Progenitor cell of endocrine pancreas (in vitro differentiated cells): ENCODE measurements at places on chromosomes 3 and 15.

DNA sequence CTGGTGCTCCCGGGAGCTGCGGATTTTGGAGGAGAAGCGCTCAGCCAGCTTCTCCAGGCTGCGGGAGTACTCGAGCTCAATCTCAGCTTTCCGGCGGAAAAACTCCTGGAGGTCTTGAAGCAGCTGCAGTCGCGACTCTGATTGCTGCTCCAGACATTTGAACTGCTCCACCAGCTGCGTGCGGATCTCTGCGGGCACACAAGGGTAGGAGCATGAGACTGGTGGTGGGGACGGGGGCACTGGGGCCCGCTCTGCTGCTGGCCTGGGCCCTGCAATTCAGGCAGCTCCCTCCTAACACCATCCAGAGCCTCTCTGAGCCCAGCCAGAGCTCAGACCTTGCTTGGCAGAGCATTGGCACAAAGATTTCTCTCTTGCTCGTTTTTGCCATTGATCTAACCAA lies 124.7 kb downstream of the SRGAP3 start:
- no peak for DNase-seq

DNA sequence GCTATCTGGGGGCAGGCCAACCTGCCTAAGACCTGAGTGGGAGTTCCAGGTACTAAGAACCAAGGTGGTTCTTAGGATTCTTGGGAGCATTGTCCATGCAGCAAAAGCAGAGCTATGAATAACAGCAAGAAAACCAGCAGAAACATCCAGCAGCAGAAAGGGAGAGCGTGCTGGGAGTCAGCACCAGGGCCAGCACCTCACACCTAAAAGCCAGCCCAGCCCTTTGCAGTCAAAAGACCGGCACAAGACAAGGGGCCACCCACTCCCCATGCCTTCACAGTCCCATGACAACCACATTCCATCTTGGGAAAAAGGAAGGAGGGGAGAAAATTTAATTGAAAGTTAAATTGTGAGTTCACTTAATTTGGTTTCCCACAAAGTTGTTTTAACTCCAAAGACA lies 364.9 kb downstream of the AGBL1 start:
- no peak for DNase-seq

DNA sequence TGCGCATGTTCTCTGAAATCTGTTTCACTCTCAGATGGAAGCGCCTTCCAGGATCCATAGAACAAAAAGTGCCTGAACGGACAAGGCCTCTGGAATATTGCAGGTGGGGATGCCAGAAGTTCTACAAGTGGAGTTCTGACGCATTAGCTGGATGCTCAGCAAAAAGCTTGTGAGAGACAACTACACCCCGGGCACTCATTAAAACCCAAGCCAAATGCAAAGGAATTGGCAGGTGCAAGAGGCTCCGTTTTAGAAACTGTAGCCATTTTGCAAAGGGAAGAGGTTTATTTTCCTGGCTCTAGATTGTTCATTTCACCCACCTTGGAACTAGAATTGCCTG lies 35.2 kb upstream of the SLC24A5 start:
- no peak for DNase-seq

- peak; percentile 55 for DNase-seq
Observed at GRCh38 chr15:74631935-74632560, 16.4 kb downstream of the CLK3 start.

GRCh38 chr3:23859839-23860382 lies 54.2 kb downstream of the UBE2E1 start:
- no peak for DNase-seq

DNA sequence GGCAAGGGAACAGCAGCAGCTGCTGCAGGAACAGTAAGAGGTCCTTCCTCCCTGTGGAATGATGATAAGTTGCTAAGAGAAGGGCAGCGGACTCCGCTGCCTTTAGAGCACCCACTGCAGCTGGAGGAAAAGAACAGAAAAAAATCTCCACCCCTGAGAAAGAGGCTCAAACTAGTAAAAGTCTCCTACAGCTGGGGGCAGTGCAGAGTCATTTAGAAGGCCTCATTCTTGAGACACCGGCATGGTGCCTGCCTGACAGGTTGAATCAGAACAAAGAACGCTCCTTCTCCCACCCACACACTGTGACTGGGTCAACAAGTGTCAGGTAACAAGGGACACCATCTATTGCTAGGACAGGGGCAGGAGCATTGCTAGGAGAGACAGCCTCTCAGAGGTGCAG lies 188.4 kb downstream of the ABHD5 start:
- DNase-seq, result peak; percentile 25

- no peak for DNase-seq
Observed at GRCh38 chr15:74866090-74866489, 7.1 kb downstream of the SCAMP2 start.

DNA sequence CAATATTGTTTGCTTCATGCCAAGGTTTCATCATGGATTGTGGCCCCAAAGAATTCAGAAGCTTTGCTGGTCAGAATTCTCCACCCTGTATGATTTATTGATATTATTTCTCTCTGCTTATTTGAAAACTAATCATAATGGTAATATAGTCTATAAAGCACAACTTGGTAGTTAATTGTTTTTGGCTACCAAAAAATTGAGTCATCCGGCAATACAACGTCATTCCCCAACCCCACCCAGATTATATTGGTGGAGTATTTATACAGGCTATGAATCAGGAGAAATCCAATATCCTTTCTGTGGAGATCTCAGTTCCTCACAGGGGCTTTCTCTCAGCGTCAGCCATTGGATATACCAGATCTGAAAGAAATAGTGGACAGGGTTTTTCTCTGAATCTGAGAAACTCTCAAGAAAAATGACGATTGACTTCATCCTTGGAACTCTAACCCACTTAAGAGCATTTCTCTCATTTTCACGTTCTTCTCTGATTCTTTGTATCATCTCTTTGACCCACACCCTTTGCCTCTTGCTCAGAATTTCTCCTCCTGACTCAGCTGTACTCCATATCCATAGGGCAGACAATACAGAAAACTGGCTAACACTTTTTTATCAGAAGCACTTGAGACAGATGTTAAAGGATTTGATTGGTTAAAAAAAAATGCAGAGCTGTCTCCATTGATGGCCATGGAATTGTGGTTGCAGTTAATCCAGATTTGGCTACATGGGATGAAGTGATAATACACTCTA lies 1055.8 kb upstream of the CADM2 start:
- no peak for DNase-seq

GRCh38 chr3:9224490-9224889 lies 25.0 kb downstream of the SRGAP3 start:
- DNase-seq, result no peak

- no peak for DNase-seq
Observed at GRCh38 chr15:39242345-39242744, 338.5 kb upstream of the THBS1 start.

- no peak for DNase-seq
Observed at GRCh38 chr3:100023150-100023549, 91.2 kb downstream of the FILIP1L start.

GRCh38 chr3:137988982-137989381 lies 21.0 kb upstream of the CLDN18 start:
- DNase-seq, result no peak

DNA sequence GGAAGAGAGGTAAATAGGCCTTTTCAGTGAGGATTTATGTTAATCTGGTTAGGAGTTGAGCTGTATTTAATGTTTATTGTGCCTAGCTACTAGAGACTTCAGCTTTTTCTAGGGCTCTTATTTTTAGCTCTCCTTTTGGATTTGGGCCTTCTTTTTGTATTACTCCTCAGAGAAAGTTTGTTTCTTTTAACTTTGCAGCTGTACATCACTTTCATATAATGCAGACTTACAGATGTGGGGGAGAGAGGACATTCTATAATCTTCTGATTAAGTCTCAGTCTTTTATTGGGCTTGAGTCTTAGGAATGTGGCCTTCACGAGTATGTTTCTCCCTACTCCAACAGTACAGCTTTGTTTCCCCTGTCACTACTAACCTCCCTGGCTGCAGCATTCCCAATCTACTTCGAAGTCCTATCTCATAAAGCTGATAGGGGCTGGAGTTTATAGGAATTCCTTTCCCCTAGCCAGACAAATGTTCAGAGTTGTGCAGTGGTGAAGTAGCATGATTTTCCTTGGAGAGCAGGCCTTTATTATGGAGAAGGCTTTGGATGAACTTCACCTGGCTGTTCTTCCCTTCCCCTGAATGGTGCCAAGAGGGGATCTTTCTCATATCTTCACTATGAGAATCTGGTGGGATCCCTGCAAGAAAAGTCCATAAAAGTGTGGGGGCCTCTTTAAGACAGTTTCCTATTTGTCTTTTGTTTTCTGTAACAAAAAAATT lies 82.2 kb upstream of the CBLB start:
- no peak for DNase-seq

DNA sequence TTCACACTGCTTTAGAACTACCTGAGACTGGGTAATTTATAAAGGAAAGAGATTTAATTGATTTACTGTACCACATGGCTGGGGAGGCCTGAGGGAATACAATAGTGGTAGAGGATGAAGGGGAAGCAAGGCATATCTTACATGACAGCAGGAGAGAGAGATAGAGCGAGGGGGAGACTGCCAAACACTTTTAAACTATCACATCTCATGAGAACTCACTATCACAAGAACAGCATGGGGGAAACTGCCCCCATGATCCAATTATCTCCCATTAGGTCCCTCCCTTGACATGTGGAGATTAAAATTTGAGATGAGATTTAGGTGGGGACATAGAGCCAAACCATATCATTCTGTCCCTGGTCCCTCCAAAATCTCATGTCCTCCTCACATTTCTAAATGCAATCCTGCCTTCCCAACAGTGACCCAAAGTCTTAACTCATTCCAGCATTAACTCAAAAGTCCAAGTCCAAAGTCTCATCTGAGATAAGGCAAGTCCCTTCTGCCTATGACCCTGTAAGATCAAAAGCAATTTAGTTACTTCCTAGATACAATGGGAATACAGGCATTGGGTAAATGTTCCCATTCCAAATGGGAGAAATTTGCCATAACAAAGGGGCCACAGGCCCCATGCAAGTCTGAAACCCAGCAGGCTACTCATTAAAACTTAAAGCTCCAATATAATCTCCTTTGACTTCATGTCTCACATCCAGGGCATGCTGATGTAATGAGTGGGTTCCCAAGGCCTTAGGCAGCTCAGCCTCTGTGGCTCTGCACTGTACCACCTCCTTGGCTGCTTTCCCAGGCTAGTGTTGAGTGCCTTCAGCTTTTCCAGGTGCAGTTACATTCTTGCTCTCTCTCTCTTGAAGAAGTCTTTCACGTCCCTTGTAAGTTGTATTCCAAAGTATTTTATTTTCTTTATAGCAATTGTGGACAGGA lies 481.7 kb upstream of the TGFBR2 start:
- no peak for DNase-seq

DNA sequence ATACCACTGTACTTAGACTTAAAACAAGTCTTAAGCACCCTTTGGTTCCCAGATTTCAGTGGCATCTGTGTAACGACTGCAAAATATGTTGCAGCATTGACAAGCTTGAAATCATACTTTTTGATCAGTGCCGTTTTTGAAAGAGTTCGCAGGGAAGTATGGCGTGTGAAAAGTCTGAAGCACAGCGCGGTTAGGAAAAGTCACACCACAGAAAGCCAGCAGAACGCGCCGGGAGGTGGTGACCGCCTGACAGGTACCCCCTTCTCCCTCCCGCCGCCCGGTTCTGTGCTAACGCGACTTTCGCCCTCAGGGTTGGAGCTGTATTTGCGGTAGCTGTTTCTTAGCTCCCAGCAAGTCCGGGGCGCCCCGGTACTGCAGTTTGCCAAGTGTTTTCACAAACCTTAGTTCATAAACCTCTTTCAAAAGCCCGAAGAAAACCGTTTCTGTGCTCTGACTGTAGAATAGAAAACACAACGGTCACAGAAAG lies 481 bp upstream of the CRYBG3 start:
- peak; percentile 24 for DNase-seq

DNA sequence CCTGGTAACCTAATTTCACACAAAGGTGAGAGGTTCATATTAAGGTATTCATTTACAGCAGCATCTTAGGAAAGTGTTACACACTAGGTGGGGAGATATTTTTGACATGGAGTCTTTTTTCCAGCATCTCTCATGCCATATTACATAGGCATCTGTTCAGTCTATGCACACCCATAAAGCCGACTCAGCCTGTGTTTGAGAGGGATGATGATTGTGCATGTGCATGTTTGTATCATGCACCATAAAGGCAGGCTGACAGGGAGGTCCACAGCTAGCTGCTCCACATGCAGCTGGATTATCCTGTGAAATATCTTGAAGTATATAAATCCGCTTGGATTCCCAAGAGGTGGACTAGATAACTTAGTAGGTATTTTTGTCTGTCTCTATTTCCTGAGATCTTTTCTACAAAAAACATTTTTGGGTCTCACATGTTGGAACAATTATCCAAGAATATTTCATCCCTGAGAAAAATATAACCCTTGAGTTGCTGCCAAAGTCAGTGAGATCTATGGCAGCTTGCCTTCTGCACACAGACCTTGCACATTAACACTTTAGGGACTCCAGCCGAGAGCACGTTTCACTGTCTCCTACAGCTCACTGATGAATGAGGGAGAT lies 288.4 kb upstream of the DPH6 start:
- no peak for DNase-seq

DNA sequence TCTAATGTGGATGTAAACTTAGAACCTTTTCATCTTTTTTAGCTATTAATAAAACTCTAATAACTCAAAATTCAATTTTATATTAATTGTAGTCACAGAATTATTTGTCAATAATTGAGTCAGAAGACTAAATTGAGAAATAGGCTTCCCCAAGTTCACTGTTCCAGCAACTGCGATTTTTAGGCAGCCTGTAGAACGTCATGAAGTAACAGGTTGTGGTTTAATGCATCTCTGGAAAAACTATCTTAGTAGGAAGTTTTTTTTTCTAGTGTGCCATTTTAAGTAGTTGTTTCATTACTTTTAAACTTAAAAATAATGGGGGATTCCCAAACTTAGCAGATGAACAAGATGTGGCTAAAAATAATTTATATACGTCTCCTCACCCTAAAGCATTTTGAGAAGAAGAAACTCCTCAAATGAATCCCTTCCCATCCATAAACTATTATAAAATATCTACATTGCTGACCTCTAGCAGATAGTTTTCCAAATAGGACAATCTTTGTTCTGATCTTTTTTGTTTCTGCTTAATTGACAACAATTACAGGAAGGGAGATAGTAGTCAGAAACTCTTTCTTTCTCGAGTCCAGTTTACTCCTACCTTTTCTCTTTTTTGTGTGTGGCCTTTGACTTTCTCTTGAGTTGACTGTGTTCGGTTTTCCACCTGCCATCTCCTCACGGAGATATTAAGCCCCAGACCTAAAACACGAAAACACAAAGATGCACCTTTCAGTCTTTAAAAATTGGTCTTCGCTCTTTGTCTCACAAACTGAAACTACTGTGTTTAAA lies 43.1 kb downstream of the LRCH3 start:
- DNase-seq, result no peak

GRCh38 chr15:54687628-54688027 lies 509.1 kb downstream of the RSL24D1 start:
- DNase-seq, result no peak

DNA sequence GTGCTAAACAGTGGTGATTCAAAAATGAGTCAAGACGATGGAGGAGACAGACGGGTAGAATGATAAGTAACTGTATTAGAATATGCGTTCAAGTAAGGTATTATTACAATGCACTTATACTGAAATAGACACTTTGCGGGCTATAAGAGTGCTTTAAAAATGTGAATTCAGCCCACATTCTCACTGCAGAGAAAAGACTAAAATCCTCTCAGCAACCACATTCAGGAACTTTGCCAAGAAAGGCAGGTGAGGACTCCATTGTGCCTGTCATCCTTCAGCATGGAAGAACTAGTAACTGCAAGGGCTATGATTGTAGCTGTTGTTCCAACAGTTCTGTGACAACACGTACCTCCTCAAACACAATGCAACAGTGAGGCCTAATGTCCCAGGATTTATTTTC lies 272.0 kb downstream of the RORA start:
- no peak for DNase-seq

- DNase-seq, result no peak
Observed at GRCh38 chr3:190772831-190773230, 89.7 kb downstream of the GMNC start.

GRCh38 chr3:29695643-29696198 lies 414.9 kb downstream of the RBMS3 start:
- no peak for DNase-seq
